Sigmoid colon (tissue), 7 donors: ENCODE measurements at places on chromosomes 16 and 17. TPM values are rescaled to one million over a fixed set of nuclear protein-coding genes. Genes with fewer than 3 reads are reported as not detected.

Gene ATAD5
- 1.7 TPM for total RNA-seq

Gene RAMP2
- 11.2 TPM for total RNA-seq

DNA sequence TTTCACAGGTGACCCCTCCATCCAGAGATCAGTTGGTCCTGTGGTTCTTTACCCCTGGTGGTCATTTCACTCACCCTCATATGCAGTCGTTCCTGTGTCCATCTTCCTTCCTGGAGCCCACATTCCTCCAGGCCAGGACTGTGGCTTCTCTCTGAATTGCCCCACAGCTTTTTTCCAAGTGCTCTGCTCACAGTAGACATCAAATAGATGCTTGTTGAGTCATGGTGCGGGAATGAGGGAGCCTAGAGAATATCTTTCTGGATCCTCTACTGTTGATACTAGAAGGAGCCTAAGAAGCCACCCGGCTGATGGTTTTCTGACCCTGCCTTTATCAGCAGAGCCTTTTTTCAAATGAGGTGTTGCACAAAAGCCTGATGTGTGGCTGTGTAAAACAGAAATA lies 10.4 kb downstream of the USB1 start:
- H3K36me3 ChIP-seq, result no peaks in the 10 kb centered on the region
- peaks cover 2% of the 10 kb centered on the region for H3K4me1 ChIP-seq
- no peak overlapping the region for H3K4me3 ChIP-seq
- H3K27me3 ChIP-seq, result no peaks in the 10 kb centered on the region

DNA sequence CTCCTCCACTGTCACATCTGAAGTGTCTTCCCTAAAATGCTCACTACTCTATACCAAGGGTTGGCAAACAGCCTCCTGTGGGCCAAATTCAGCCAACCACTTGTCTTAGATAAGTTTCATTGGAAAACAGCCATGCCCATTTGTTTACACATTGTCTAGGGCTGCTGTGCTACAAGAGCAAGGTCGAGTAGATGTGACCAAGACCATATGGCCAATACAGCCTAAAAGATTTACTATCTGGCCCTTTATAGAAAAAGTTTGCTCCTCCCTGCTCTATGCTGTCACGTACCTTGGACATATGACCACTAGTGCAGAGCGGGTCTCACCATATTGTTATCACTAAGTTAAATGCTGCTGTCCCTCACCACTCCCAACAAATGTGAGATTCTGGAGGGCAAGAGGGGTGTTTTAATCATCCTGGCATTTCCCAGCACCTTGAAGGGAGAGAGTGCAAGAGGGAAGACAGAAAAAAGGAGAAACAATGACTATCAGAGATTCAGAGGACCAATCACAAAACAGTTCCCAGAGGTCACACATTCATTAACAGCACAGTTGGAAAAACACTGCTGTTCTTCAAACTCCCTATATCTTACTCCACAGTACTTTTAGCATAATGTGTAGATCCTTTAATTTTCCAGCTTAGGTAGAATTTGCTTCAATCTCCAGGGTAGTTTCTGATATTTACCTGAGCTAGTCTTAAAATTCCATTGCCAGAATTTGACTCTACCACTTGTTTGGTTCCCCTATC lies 13.2 kb downstream of the LSM12 start:
- no peak for DNase-seq
- H3K36me3 ChIP-seq, result peaks cover 35% of the 10 kb centered on the region
- H3K27me3 ChIP-seq, result no peaks in the 10 kb centered on the region
- no peaks in the 10 kb centered on the region for H3K4me1 ChIP-seq

Gene OR1F1
- total RNA-seq, result not detected

DNA sequence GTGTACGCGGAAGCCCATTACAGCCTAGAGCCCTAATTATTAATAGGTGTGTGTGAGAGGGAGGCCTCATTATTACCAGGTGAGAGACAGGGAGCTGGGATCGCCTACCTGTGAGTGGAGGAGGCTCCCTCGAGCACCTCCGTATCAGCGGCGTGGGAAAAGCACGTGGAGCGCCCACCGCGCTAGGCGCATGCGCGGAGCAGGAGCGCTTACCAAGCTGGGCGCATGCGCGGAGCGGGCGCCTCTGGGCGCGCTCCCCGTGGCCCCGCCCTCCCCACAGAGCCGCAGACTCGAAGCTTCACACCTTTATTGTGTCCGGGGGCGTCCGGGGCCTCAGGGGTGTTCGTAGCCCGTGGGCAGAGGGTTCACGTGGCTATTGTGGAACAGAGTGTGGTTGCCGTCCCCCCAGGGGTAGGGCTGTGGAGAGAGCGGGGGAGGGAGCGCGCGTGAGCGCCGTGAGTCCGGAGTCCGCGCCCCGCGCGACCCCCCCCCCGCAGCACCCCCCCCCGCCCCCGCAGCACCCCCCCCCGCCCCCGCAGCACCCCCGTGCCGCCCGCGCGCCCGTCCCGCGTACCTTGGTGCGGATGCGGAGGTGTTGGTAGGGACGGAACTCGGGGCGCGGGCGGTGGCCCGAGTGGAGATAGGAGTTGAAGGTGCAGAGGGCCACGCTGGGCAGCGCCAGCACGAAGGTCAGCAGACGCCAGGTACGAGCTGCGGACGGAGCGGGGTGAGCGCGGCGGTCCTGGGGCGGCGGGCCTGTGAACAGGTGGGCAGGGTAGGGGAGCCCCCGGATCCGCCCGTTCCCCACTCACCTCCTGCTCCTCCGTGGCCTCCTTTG lies 500 bp downstream of the COX6A2 start:
- DNase-seq, result peak; percentile 74
- H3K36me3 ChIP-seq, result no peaks in the 10 kb centered on the region
- peak overlapping the region; percentile 14 for H3K4me3 ChIP-seq
- H3K27ac ChIP-seq, result peak overlapping the region; percentile 67
- no peaks in the 10 kb centered on the region for H3K27me3 ChIP-seq

DNA sequence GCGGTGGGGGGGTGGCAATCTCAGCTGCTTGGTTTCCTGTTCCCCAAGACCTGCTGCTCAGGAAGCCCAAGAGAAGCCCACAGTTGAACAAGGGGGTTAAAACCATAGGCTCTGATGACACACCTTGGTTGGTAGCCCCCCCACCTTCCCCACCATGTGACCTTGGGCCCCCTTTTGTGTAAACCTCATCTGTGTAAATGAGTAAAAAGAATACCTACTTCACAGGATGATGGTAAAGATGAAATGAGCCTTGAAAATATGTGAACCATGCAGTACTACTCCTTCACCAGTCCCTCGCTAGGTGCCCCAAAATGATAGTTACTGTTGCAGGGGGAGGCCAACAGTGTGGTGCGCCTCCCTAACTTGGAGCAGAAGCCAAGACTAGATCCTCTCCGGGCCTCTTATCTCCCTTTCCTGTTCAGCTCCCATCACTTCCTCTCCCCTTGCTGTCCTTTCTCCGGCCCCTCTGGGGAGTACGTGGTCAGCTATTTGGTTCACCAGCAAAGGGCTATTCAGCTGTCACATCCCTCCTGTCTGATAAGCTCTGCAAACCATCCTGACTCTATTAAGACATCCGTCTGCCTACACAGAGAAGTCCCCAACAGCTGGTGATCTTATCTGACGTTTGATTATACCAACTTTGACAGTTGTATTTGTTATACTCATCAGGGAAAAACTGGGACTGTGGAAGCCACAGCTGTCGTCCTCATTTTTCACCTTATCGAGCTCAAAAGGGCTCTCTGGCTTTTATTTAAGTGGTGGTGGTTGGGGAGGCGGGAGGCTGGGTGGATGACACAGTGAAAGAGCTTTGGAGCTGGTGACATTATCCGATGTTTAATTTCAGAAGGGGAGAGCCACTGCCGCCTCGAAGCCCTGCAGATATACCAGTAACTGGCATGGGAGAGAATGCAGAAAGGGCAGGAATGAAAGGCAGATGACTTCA lies 19.9 kb downstream of the DCAKD start:
- no peak overlapping the region for H3K27ac ChIP-seq
- no peaks in the 10 kb centered on the region for H3K4me1 ChIP-seq
- no peak overlapping the region for H3K4me3 ChIP-seq
- DNase-seq, result no peak
- H3K27me3 ChIP-seq, result no peaks in the 10 kb centered on the region

DNA sequence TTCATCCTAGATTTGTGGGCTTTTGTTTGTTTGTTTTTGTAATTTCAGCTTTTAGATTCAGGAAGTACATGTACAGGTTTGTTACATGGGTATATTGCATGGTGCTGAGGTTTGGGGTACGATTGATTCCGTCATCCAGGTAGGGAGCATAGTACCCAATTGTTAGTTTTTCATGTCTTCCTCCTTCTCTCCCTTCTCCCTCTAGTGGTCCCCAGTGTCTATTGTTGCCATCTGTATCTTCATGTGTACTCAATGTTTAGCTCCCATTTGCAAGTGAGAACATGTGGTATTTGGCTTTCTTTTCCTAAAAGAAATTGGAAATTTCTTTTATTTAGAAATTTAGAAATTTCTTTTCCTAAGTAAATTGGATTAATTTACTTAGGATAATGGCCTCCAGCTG lies 37.1 kb upstream of the BCAS3 start:
- no peaks in the 10 kb centered on the region for H3K4me1 ChIP-seq
- H3K27ac ChIP-seq, result no peak overlapping the region
- peaks cover 33% of the 10 kb centered on the region for H3K36me3 ChIP-seq
- H3K27me3 ChIP-seq, result no peaks in the 10 kb centered on the region
- H3K4me3 ChIP-seq, result no peak overlapping the region

- no peak overlapping the region for H3K4me3 ChIP-seq
- H3K36me3 ChIP-seq, result peaks cover 9% of the 10 kb centered on the region
- peak overlapping the region; percentile 47 for H3K27ac ChIP-seq
- DNase-seq, result no peak
- peaks cover 25% of the 10 kb centered on the region for H3K4me1 ChIP-seq
- no peaks in the 10 kb centered on the region for H3K27me3 ChIP-seq
Observed at GRCh38 chr16:16007743-16008111, 58.3 kb downstream of the ABCC1 start.
